Transverse colon (tissue), 4 donors: ENCODE measurements at places on chromosomes 11 and 22. TPM values are rescaled to one million over a fixed set of nuclear protein-coding genes. Genes with fewer than 3 reads are reported as not detected.

The TP53AIP1 gene
- not detected for total RNA-seq

The PPARA gene
- 78.0 TPM for total RNA-seq

The ZDHHC13 gene
- 24.3 TPM for total RNA-seq

The SYT7 gene
- 6.8 TPM for total RNA-seq

The MMP8 gene
- total RNA-seq, result not detected

The NFAM1 gene
- 1.4 TPM for total RNA-seq

The BDNF gene
- 0.14 TPM for total RNA-seq

The NXPE2 gene
- 20.2 TPM for total RNA-seq

The PSMD13 gene
- total RNA-seq, result 23.2 TPM

The PIWIL4 gene
- 9.6 TPM for total RNA-seq

The ENTHD1 gene
- not detected for total RNA-seq

The LIN7C gene
- total RNA-seq, result 24.7 TPM
